Muscle of leg (tissue), 16 donors: ENCODE measurements at places on chromosomes 7 and 10. TPM values are rescaled to one million over a fixed set of nuclear protein-coding genes. Genes with fewer than 3 reads are reported as not detected.

DNA sequence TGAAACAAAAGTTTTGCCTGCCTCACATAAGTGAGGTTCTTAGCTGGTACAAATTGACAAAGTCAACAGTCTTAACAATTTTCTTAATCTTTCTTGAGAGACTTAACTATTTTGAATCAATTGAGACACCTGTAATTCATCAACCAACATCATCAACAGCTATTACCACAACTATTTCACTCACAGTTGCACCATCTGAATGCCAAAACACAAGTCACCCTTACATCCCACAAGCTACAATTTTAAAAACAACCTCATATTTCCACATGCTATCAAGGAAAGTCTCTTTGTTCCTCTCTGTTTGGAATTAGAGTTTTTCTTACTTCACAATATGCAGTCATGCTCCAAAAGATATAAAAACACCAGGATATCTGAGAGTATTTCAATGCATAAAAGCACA, 4.9 kb downstream of the SMURF1 start:
- no peak overlapping the region for H3K27ac ChIP-seq
- no peak for DNase-seq
- peaks cover 10% of the 10 kb centered on the region for H3K4me1 ChIP-seq
- no peak overlapping the region for H3K4me3 ChIP-seq
- H3K36me3 ChIP-seq = no peaks in the 10 kb centered on the region

DNA sequence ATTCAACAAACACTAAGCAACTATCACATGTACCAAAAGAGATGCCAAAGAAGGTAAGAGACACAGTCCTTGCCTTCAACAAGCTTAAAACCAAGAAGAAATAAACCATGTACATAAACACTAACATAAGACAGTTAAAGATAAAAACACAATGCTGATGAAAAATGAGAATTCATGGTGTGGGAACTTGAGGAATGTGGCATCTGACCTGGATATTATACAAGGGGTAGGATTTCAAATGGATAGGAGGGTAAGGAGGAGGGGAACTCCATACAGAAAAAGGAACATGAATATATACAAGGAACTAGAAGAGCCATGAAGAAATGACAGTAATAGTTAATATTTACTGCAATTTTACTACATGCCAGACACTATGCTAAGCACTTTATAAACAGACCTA, 11.0 kb downstream of the HIBADH start:
- no peak for DNase-seq
- H3K4me1 ChIP-seq = no peaks in the 10 kb centered on the region
- no peak overlapping the region for H3K27ac ChIP-seq
- H3K4me3 ChIP-seq = no peak overlapping the region

GRCh38 chr10:124289851-124290795, 128.6 kb downstream of the OAT start:
- no peak overlapping the region for H3K27ac ChIP-seq
- no peak overlapping the region for H3K4me3 ChIP-seq
- no peaks in the 10 kb centered on the region for H3K36me3 ChIP-seq
- H3K27me3 ChIP-seq = no peaks in the 10 kb centered on the region

DNA sequence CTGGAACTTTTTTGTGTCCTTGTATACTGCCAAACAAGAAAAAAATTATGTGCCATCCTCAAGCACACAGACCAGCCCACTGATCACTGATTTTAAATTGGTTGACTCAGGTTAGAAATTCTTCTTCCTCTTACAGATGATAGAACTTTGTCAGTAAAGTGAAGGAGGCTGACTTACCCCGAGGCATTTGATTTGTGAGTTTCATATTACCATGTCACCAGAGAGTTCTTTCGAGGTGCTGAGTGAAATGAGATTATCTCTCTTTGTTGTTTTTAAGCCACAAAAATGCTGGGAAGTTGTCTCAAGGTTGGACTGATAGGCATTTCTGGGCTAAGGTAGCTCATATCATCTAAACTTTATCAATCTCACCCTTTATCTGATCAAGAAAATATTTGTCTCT, 78.8 kb upstream of the FAM180A start:
- no peak overlapping the region for H3K27ac ChIP-seq
- H3K4me1 ChIP-seq = no peaks in the 10 kb centered on the region
- H3K36me3 ChIP-seq = no peaks in the 10 kb centered on the region
- no peak overlapping the region for H3K4me3 ChIP-seq
- H3K27me3 ChIP-seq = no peaks in the 10 kb centered on the region

- no peaks in the 10 kb centered on the region for H3K27me3 ChIP-seq
- no peak for DNase-seq
- H3K36me3 ChIP-seq = peaks cover 63% of the 10 kb centered on the region
- peaks cover 61% of the 10 kb centered on the region for H3K4me1 ChIP-seq
- no peak overlapping the region for H3K27ac ChIP-seq
- H3K4me3 ChIP-seq = no peak overlapping the region
Observed at GRCh38 chr10:44378626-44379025, 6.3 kb downstream of the CXCL12 start.

GRCh38 chr7:36084485-36085091, 68.5 kb upstream of the EEPD1 start:
- no peaks in the 10 kb centered on the region for H3K36me3 ChIP-seq
- H3K4me3 ChIP-seq = no peak overlapping the region
- H3K27me3 ChIP-seq = no peaks in the 10 kb centered on the region

DNA sequence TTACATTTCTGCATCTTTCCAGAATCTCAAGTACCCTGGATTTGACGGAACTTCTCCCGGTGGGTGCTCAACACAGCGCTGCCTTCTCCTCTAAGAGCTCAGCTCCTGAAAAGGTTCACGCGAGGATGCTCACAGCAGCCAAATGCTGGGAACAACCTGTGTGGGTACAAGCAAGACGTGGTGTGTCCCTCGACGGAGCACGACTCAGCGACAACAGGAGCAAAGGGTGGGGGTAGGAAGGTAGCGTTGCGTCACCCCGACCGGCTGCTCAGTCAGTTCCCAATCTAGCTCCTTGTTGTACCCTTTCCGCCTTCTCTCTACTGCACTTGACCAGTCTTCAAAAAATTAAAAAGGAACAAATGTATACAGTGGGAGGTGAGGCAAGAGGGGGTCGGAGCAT, 117.3 kb downstream of the PTPRN2 start:
- H3K36me3 ChIP-seq = no peaks in the 10 kb centered on the region
- peaks cover 2% of the 10 kb centered on the region for H3K27me3 ChIP-seq
- no peak overlapping the region for H3K4me3 ChIP-seq
- H3K27ac ChIP-seq = no peak overlapping the region
- H3K4me1 ChIP-seq = peaks cover 9% of the 10 kb centered on the region

DNA sequence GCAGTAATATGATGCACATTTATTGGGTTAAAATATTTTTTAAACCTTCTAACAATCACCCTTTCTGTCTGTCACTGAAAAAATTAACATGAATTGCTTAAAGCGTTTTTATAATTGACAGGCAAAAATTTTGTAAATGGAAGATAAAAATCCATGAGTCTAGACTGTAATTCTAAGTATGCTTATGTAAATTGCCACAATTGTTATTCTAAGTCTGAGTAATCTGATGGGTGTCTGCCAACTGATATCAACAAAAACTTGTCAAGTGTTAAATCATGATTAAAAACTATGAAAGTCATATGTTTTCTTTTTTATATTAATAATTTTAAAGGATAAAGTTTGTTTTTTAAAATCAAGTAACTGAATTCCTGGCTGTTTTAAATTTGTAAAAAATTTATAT, 208.2 kb downstream of the CDK14 start:
- no peak overlapping the region for H3K27ac ChIP-seq
- no peaks in the 10 kb centered on the region for H3K27me3 ChIP-seq
- DNase-seq = no peak
- no peak overlapping the region for H3K4me3 ChIP-seq
- no peaks in the 10 kb centered on the region for H3K36me3 ChIP-seq
- H3K4me1 ChIP-seq = no peaks in the 10 kb centered on the region

DNA sequence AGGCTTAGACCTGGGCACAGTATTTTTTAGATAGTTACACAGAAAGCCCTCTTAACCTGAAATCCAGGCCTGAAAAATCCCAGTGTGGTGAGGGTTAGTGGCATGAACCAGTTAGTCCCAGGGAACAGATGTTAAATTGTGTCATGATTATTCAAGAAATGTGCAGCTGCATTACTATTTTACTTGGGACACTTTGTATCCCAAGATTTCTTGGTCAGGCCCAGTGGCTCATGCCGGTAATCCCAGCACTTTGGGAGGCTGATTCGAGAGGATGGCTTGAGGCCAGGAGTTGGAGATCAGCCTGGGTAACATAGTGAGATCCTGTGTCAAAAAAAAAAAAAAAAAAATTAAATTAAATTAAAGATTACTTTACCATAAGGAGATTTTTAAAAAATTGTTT, 36.0 kb upstream of the OTUD1 start:
- DNase-seq = peak; percentile 50
- no peaks in the 10 kb centered on the region for H3K36me3 ChIP-seq
- no peaks in the 10 kb centered on the region for H3K27me3 ChIP-seq

GRCh38 chr7:24732646-24733413, 24.4 kb downstream of the GSDME start:
- H3K36me3 ChIP-seq = no peaks in the 10 kb centered on the region
- no peak overlapping the region for H3K4me3 ChIP-seq
- no peak overlapping the region for H3K27ac ChIP-seq
- H3K4me1 ChIP-seq = peaks cover 16% of the 10 kb centered on the region

- H3K4me3 ChIP-seq = no peak overlapping the region
- no peaks in the 10 kb centered on the region for H3K4me1 ChIP-seq
- peak; percentile 4 for DNase-seq
- no peak overlapping the region for H3K27ac ChIP-seq
Observed at GRCh38 chr10:107894516-107894915, 730.0 kb upstream of the SORCS1 start.

- no peak overlapping the region for H3K27ac ChIP-seq
- no peak overlapping the region for H3K4me3 ChIP-seq
- no peaks in the 10 kb centered on the region for H3K36me3 ChIP-seq
- H3K4me1 ChIP-seq = peaks cover 2% of the 10 kb centered on the region
- DNase-seq = no peak
- peaks cover 2% of the 10 kb centered on the region for H3K27me3 ChIP-seq
Observed at GRCh38 chr10:28381466-28381865, 78.6 kb upstream of the MPP7 start.

- H3K27ac ChIP-seq = no peak overlapping the region
- H3K4me3 ChIP-seq = no peak overlapping the region
- no peaks in the 10 kb centered on the region for H3K4me1 ChIP-seq
- H3K27me3 ChIP-seq = no peaks in the 10 kb centered on the region
- H3K36me3 ChIP-seq = no peaks in the 10 kb centered on the region
Observed at GRCh38 chr7:95668504-95669018, 72.2 kb upstream of the PDK4 start.

DNA sequence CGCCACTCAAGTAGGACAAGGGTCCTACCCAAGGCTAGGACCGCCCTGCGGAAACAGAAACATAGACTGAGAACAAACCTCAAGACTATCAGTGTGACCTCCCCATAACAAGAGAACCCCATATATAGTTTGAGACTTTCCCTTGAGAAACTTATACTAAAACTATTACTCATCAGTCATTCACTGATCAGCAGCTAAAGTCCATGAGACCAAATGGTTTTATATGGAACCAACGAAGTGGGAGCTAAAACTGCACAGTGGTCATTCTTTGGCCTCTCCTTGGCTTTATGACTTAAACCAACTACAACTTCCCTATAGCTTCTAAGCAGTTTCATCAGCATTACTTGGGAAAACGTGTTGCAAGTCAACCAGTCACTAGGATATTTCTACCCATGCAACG, 13.7 kb upstream of the ZSCAN21 start:
- DNase-seq = no peak
- H3K27me3 ChIP-seq = no peaks in the 10 kb centered on the region
- no peak overlapping the region for H3K27ac ChIP-seq
- H3K4me3 ChIP-seq = no peak overlapping the region

DNA sequence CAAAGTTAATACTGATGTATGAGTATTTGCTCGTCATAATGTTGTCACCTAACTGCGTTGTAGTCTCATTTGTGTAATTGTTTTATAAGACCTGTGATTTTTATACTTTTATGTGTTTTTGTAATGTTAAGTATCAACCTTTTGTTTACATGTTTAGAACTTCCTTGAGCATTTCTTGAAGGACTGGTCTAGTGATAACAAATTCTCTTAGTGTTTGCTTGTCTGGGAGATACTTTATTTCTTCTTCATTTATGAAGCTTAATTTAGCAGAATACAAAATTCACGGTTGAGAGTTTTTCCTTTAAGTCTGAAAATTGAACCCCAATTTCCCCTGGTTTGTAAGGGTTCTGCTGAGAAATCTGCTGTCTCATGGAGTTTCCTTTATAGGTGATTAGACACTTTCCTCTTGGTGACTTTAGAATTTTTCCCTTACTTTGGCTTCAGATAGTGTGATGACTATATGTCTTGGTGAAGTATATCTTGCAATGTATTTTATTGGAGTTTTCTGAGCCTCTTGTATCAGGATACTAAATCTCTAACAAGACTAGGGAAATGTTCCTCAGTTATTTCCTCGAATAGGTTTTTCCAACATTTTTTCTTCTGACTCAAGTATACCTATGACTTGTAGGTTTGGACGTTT, 154.9 kb downstream of the WDR11 start:
- no peaks in the 10 kb centered on the region for H3K27me3 ChIP-seq
- H3K4me1 ChIP-seq = no peaks in the 10 kb centered on the region
- no peaks in the 10 kb centered on the region for H3K36me3 ChIP-seq

DNA sequence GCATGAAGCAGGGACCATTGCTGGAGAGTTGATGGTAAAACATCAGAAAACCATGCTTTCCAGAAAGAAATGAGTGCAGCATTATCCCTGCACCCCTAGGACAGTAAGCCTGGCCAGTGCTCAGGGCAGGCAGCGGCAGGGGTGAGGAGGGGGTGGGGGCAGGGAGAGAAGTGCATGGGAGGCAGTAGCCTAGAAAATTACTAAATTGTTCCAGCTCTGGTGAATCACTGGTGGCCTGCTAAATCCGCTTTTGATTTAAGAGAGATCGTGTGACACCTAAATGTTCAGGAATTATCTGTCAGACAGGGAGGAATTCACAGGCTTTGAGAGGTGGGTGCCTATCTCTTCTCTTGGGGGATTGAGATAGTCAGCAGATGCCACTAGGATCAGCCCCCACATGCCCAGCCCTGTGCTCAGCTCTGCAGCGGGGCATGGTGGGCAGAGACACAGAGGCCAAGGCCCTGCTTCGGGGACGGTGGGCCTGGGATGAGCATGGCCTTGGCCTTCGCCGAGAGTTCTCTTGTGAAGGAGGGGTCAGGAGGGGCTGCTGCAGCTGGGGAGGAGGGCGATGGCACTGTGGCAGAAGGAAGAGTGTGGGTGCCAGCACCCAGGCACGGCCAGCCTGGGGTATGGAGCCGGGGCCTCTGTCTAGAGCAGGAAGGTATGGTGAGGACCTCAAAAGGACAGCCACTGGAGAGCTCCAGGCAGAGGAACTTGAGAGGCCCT, 5.0 kb upstream of the AQP1 start:
- H3K4me1 ChIP-seq = peaks cover 74% of the 10 kb centered on the region
- no peak overlapping the region for H3K27ac ChIP-seq
- H3K36me3 ChIP-seq = no peaks in the 10 kb centered on the region
- no peak overlapping the region for H3K4me3 ChIP-seq
- DNase-seq = no peak

Gene TMEM225B
- 0.66 TPM for polyA plus RNA-seq

Gene GPR37
- polyA plus RNA-seq = 31.5 TPM

Gene NRAP
- polyA plus RNA-seq = 8.7 TPM

Gene AKR1E2
- 3.9 TPM for polyA plus RNA-seq

Gene PODXL
- 35.9 TPM for polyA plus RNA-seq

Gene MYH16
- 0.16 TPM for polyA plus RNA-seq

Gene PAX4
- 0.11 TPM for polyA plus RNA-seq

Gene GRK5
- 23.8 TPM for polyA plus RNA-seq

Gene GCK
- 6.0 TPM for polyA plus RNA-seq

Gene ADAM22
- polyA plus RNA-seq = 11.5 TPM

Gene ZNF777
- 11.5 TPM for polyA plus RNA-seq

Gene C7orf33
- 1.5 TPM for polyA plus RNA-seq

Gene MACROH2A2
- polyA plus RNA-seq = 18.9 TPM

Gene IGFBP3
- polyA plus RNA-seq = 181 TPM

Gene OR13A1
- polyA plus RNA-seq = not detected

Gene COL26A1
- polyA plus RNA-seq = 3.3 TPM

Gene MCM10
- polyA plus RNA-seq = 4.8 TPM

Gene CALML5
- not detected for polyA plus RNA-seq
